HCT116 (cell line): ENCODE measurements at places on chromosomes 1 and 21.

- no peak for DNase-seq
Measured at GRCh38 chr1:232528472-232529089, 101.4 kb downstream of the SIPA1L2 start.

- DNase-seq = no peak
Measured at GRCh38 chr1:165858364-165858823, 31.0 kb downstream of the UCK2 start.

DNA sequence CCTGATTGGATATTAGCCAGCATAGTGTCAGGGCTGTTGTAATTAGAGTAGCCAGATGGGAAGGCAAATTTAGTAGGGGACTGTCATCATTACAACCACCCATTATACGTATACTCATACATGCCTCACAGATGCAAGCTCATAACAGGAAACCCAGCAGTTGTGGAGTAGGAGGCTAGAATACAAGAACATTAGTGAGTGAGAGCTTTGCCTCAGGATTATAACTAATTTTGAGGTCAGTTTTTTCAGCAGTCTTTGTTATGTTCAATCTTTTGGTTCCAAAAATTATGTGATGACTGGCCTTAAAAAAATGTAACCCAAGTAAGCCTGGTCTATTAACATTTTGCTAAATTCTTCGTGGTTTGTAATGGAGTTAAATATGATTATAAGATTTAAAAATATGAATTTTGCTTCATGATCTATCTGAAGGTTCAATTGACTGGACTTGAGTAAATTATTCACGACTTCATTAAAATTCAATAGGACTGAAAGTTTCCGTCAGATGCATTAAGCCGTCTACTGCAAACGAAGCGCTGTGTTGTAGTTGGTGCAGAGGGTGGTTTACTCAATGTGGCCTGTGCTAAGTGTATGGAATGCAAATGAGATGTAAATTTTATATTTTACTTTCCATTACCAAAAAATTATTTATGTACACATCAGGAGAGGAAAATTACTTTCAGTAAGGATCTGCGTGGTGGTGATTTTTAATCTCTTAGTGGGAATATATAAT, 48.8 kb downstream of the KCNK1 start:
- no peak for DNase-seq

GRCh38 chr1:234645964-234646363, 36.0 kb upstream of the IRF2BP2 start:
- DNase-seq = no peak

GRCh38 chr1:210792250-210793102, 341.5 kb downstream of the KCNH1 start:
- no peak for DNase-seq

DNA sequence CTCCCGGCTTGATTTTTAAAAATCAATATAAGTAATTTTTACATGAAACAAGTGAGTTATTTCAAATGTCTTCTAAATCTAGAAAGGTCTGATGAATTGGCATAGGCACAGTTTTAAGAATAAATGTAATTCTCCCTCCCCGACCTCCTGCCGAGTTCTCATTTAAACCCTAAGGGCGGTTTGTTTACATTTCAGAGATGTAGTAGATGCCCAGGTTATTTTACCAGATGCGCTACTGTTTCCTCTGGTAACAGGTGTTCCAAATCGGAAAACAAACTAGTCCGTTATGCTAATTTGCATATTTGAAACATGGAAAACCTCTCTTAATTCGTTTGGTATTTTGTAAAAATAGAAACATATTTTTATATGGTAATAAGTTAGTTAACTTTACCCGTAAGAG, 53.8 kb upstream of the CFAP126 start:
- DNase-seq = no peak

- no peak for DNase-seq
Measured at GRCh38 chr1:31708324-31708723, 4.5 kb upstream of the COL16A1 start.

DNA sequence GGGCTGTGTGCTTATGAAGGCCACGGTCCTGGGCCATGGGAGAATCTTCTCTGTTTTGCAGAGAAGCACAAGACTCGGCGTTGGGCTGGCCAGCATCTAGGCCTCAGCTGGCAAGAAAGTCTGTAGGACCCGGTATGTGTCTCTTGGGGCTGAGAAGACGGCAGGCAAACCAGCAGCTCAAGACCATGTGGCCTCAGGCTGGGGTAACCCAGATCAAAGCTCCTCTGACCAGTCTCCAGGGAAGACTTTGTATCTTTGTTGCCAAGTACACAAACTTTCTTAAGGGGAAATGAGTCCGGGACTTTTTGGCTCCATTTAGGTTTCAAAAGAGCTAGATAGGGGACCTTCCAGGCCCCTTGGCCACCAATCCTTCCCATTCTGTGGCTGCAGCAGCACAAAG, 60.1 kb downstream of the PTP4A2 start:
- DNase-seq = no peak

DNA sequence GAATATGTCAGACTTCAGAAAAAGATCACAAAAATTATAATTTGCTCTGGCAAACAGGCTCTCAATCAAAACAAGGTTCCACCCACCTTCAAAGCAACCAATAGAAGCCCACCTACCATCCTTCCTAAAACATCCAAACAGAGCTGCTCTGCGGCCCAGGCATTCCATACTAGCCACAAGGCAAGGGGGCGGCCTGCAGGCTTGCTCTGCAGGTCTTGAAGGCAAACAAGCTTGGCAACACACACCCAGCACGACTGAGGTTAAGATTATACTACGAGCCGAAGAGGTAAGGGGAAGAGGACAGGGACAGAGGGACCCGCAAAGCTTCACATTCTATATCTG, 207.3 kb downstream of the SLC45A1 start:
- no peak for DNase-seq
